ENCODE measurements at places on chromosomes 3 and 15. TPM values are rescaled to one million over a fixed set of nuclear protein-coding genes. Genes with fewer than 3 reads are reported as not detected.

The SYNM gene
- 6.0 TPM for total RNA-seq

The ZNF80 gene
- not detected for total RNA-seq

GRCh38 chr3:52388933-52389332, 56.0 kb downstream of the SEMA3G start:
- DNase-seq = no peak
- H3K27ac ChIP-seq = no peak overlapping the region
- no peaks in the 10 kb centered on the region for H3K4me1 ChIP-seq

GRCh38 chr3:66376568-66376967, 124.3 kb downstream of the LRIG1 start:
- peaks cover 7% of the 10 kb centered on the region for H3K4me1 ChIP-seq
- H3K27ac ChIP-seq = no peak overlapping the region
- DNase-seq = peak; percentile 84
- H3K36me3 ChIP-seq = no peaks in the 10 kb centered on the region

- H3K36me3 ChIP-seq = no peaks in the 10 kb centered on the region
- H3K4me3 ChIP-seq = no peak overlapping the region
- H3K4me1 ChIP-seq = no peaks in the 10 kb centered on the region
- no peak overlapping the region for H3K27ac ChIP-seq
- no peaks in the 10 kb centered on the region for H3K27me3 ChIP-seq
Measured at GRCh38 chr15:38622304-38622703, 57.7 kb upstream of the RASGRP1 start.

All from Peyer's patch (tissue), 4 donors.